ENCODE measurements at places on chromosomes 5 and 9.

DNA sequence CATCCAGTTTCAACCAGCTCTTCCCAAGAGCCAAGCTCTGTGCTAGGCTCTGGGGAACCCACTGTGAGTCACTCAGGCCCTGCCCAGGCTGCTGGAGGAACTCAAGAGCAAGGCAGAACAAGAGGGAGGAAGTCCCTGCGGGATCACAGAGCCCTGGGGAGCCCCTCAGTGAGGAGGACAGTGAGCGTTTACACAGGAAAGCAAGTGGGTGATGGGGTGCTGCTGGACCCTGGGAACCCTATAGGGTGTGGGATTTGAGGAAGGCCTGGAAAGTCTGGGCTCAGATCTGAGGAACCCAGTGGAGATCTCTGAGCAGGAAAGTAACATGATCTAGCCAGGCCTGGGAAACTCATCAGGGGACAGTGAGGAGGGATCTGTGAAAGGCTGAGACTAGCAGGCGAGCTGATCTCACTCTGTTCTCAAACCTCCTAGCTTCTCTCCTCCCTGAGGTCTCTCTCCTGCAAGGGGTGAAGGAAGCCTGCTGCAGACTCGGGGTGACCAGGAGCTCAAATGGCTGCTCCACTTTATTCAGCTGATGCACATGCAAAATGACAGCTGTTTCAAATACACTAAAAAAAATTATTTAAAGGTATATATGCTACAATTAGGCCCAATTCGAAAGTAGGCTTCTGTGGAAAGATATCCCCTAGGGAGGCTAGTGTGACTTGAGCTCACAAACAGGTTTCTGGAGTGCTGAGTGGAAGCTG lies 70.0 kb downstream of the SHB start:
- peak; percentile 27 for DNase-seq

- no peak for DNase-seq
Observed at GRCh38 chr9:27599102-27599869, 26.0 kb upstream of the C9orf72 start.

DNA sequence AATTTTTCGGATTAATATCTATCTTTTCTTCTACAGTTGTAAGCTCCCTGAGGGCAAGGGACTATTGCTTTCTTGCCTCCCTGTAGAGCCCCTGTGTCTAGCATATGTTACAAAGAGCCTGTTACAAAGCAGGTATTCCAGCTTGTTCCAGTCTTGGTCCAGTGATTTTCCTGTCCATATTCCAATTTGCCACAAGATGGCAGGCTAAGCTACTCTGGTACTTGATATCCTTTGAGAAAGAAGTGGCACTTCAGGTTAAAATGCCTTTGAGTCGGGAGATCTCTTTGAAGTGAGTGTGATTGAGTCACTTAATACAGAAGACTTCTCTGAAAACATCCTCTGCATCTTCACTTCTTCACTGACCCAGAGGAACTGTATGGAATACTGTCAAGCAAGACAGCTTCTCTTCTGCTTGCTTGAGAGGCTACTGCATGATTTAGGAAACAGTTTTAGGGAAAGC lies 24.5 kb downstream of the CAVIN4 start:
- DNase-seq, result peak; percentile 52

DNA sequence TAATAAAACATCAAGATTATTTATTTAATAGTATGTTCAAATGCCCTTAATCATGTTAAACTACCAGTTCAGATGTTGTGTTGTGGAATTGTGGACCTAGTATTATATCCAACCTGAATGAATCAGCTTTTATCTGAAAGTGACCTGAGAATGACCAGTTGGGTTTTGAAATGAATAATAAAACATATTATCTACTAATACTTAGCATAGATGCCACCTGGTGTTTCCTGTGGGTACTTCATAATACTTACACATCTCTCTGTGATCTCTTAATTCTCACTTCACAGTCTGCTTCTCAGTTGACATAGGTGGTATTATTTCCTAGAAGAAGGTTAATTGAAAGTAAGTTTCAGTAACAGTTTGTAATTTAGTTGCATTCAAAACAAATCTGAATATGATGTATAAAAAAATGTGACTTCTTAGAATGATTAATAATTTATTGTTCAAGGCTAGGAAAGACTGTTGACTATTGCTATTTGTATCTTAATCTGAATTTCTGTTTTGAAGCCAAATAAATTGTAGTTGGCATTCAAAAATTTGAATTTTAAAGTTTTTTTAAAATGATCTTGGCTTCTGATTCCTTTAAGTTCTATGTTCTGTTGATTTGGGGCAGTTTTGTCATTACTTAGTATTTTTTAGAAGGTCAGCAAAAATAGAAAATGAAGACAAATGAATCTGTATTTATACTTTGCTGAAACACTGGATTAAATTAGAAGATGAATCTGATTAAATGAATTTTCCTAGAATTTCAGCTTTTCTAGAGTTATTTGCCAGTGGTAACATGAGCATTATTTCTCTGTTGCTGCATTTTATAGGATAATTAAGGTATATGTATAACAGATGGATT lies 48.2 kb downstream of the KIF2A start:
- peak; percentile 57 for DNase-seq

DNA sequence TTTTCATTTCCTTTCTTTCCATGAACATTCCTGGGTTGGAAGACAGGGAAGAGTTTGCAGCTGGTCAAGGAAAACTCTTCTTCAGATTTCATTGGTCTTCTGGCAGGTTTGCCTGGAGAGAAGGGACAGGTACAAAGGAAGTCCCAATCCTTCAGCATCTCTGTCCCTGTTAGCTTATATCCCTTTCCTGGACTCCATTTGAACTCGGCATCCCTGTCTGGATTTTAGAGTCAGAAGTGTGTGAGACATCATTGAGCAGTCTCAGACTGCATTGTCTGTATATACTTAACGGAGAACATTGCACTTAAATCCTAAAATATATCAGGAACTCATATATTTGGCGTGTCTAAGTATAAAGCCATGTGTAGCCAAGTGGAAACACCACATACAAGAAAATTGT lies 54.9 kb downstream of the ADGRV1 start:
- DNase-seq, result no peak

DNA sequence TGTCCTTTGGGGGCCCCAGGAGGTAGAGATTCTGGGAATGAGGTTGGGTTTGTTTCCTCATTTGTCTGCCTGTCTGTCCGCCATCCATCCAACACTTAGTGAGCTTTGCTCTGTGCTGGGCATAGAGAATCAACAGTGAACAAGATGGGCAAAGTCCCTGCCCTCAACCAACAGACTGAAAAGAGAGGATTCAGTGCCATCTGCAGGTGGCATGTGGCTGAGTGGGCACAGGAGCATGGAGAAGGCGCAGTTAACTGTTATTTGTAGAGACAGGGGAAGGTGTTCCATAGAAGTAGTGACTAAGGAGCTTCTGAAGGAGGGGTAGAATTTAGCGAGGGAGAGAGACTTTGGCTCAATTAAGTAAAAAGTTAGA lies 23.1 kb downstream of the POLR1E start:
- no peak for DNase-seq

- peak; percentile 67 for DNase-seq
Observed at GRCh38 chr5:175444060-175444904, at the start of gene DRD1. DRD1 (minus strand) TSS chr5:175444182; CDS start chr5:175443099, 1,083 bp downstream.

DNA sequence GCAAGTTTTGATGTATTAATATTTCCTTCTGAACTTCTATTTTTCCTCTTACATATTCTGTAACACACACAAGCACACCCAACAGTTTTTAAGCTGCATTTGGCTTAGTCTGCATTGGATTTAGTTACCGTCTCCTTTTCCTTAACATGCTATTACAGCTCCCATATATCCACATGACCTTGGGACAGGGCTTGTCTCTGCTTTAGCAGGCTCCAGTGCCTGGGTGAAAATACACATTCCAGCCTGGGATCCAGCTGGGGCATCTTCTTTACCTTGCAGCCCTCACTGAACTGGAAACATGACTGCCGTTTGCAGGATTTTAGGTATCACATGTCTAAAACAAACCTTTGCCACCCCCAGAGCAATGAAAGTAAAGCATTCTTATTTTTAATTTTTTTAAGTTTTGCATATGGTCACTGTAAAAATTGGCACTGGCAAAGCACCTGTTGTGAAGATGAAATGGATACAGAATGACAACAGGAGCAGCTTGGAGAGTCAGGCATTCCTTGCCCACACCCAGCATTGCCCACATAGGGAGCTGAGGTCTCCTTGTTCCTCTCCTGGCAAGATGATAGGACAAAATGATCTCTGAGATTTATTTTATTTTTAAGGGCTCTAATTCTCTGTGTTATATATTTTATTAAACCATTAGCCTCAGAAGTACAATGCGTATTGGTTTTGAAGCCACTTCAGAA lies 4.0 kb downstream of the GADD45G start:
- no peak for DNase-seq

- DNase-seq, result no peak
Observed at GRCh38 chr5:87906962-87907361, 361.7 kb downstream of the TMEM161B start.

DNA sequence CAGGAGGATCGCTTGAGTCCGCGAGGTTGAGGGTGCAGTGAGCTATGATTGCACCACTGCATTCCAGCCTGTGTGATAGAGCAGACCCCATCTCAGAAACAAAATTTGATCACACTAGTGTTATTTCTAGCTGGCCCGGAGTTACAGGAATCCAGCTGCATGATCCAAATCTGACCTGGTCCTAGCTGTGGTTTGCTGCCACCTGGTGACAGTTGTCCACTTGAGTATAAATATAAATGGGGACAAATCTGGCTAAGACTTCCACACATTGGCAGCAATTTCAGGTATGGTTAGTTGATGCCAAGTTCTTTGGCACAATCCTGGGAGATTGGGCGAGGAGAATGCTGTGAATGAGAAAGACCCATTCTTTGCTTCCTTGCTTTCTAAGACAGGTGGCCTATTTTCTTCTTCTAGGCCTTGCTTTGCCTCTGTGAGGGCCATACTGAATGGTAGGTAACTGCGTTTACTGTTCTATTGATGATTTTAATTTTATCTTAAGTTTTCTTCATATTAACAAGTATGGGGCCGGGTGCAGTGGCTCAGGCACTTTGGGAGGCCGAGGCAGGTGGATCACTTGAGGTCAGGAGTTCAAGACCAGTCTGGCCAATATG lies 35.4 kb downstream of the UBE2R2 start:
- peak; percentile 47 for DNase-seq

All from GM03348 (cell line).